ENCODE measurements at places on chromosomes 7 and 10.

GRCh38 chr10:7567911-7568620, 98.7 kb downstream of the ITIH5 start:
- no peak for DNase-seq

- DNase-seq = no peak
These were observed 218.8 kb upstream of the CELF2 start for GRCh38 chr10:10798864-10799192.

DNA sequence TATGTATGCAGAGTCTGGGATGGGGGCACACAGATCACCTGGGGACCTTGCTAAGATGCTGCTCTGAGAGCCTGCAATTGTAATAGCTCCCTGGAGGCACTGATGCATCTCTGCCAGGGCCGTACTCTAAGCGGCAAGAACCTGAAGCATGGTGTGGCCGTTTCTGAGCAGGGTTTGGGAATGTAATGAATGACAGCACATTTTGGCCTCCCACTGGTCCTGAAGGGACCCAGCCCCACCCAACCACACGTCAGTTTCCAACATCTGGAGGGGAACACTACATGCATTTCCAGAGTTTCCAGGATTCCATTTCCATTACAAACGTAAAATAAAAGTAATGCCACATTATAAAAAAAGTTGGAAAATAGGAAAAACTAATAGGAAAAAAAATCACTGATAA, 14.0 kb downstream of the ZCCHC24 start:
- no peak for DNase-seq

DNA sequence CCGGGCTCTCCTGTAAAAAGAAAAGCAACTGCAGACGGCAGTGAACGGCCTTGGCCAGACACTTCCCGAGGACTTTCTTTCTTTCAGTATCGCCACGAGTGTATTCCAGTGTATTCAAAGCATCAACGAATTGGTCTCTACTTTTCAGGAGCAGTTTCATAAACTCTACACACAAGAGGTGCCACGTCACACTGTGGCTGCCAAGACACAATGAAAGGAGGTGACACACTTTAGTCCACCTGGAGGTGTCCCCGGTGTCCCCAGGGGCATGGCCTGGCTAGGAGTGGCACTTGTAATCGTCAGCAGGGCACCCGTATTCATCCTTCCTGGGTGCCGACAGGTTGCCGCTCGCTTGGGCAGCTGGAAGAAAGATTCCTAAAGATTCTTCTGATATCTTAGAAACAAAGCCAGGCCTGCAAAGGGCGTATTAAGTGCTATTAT, 5.0 kb downstream of the TNS3 start:
- DNase-seq = no peak

GRCh38 chr10:1002425-1003006, 14.3 kb downstream of the GTPBP4 start:
- no peak for DNase-seq

GRCh38 chr7:132872034-132872433, 209.9 kb downstream of the CHCHD3 start:
- no peak for DNase-seq

DNA sequence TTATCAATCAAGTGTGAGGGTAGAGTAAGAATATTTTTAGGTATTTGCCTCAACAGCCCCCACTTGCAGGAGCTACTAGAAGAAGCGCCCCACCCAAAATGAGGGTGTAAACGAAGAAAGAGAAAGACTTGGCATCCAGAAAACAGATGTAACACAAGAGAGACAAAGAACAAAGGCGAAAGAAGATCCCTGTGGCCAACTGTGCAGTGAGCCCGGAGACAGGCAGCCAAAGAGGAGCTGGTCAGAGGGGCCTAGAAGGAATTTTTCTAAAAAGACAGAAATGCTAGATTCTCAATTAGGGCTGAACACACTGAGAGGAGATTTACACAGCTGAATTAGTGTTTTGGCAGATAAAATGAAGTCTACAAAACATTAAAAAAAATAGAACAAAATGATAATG, 29.6 kb upstream of the EIF5AL1 start:
- no peak for DNase-seq

DNA sequence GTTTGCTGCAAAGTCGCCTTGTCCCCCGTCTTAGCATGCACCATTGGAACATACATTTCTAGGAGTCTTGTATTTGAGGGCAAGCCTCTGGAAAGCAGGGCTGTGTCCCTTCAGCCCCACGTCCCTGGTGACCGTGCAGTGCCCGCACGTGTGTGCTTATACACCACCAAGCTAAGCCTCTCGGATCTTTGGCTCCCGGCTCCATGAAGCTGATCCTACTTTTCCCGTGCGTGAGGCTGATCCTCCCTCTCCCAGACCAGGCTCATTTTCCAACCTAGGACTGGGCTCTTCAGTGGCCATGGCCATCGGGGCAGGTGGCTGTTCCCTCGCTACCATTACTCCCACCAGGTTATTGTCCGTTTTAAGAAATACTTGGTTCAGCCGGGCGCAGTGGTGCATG, 14.3 kb downstream of the MDH2 start:
- DNase-seq = no peak

- no peak for DNase-seq
These were observed 57.0 kb upstream of the OPN4 start for GRCh38 chr10:86597306-86597705.

DNA sequence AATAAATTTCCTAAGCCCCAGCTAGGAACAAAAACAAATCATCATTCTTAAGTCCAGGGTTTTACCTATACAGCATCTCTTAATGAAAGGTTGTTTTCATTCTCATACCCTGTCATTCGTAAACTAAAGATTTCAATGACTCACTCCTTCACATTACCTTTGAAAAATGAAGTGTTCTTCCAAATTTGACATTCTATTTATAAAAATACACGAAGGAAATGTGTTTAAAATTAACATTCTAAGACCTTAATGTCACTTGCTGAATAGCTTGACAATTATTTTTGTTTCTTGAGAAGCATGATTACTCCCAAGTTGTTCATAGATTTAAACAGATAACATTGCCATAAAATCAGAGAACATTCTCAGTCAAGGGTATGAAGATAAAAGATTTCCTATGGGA, 1188.3 kb upstream of the SORCS1 start:
- no peak for DNase-seq

DNA sequence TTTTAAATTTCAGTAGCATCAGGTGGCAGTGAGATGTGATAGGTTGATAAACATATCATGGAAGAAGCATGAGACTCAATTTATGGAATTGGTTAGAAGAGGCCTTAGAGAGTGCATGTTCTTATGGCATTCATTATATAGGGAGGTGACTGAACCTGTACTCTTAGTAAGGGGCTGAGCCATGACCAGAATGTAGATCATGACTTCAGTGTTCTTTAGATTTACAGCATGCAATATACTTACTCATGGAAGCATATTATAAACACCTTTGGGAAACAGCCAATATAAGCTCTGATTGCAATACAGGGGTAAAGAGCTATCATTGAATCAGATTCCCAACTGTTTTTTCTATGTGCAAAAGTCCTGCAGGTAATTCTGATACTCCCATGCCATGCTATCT, 50.2 kb downstream of the NT5C3A start:
- no peak for DNase-seq

GRCh38 chr10:44467090-44467489, 82.2 kb upstream of the CXCL12 start:
- DNase-seq = no peak

DNA sequence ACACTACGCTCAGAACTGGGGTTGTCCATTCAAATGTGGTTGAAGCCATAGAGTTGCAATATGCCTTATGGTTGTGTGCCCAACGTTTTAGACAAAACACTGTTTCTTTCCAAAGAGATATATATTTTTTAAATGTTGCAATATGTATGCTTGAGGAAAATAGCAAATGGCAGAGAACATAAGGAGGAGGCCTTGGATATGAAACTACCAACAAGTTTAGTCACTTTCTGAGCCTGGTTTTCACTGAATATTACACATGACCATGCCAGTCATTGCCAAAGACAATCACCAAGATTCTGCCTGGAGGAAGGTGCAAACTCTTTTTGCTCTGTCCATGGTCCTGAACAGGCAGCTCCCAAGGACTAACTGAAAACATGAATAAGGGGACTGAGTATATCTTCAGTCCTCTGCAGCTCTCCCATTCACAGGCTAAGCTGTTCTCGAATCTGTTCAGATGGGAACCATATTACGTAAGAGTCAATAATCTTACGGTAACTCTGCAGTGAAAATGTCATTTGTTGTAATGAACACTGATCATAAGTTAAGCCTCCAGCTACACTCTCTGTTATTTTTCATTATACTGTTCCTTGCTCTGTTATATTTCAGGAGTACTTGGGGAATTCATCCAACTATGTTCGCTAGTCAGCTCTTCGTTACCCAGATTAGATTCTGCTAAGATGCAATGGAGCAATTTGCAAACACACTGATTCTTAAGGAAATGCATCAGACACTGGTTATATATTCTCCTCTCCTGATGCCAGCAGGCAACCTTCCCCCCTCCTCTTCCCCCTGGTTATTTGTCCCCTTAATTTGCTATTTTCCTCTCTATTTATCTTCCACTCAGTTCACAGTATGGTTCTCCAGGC, 90.7 kb upstream of the C1QL3 start:
- DNase-seq = no peak

DNA sequence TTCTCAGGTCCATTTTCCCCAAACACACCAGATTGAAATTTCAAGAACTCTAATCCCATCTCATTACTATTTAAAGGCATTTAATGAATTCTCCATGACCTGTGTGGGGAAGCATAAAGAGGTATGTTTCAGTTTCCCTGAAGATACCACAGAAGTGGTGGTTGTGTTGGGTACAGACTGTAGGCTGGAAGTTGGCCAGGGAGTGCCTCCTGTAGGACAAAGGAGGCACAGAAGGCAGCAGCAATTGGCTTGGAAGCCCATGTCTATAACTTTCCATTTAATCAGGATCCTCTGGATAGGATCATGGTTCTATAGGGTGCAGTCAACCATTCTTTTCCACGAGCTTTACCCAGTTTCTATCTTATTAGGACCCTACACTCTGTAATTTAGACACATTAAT, 8.6 kb upstream of the BET1 start:
- DNase-seq = no peak

DNA sequence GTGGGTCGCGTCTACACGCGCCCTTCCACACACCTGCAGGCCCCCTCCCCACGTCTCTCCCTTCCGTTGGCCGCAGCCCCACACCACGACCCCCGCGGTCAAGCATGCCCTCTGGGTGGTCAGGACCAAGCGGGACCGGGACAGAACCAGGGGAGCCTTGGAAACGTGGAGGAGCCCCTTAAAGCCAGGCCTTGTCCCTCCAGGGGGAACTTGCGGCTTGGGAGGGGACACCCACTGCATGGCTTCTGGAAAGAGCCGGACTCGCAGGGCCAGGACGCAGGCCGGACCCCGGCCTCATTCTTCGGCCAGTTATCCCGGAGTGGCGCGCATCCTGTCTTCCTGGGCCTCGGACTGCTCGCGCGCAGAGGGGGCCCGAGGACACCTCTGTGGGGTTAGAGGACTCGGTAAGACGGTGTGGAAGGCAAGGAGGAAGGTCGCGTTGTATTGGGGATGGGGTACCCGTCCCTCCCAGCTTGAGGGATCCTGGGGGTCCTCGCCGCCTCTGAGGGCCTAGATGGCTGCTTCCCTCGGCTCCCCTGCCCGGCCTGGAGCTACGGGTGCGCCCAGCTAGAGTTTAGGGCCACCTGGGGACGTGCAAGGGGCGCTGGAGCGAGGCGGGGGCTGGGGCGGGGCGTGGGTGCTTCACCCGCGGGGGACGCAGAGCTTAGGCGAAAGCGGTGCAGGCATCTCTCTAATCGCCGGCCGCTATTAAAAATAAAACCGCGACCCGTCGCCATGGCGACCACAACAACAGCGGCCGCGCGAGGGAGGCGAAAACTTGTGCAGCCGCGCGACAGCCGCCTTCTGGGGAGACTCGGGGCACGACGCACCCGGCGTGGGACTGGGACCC, 1.8 kb upstream of the PDGFA start:
- no peak for DNase-seq

GRCh38 chr10:23015021-23015707, 80.2 kb upstream of the MSRB2 start:
- no peak for DNase-seq

DNA sequence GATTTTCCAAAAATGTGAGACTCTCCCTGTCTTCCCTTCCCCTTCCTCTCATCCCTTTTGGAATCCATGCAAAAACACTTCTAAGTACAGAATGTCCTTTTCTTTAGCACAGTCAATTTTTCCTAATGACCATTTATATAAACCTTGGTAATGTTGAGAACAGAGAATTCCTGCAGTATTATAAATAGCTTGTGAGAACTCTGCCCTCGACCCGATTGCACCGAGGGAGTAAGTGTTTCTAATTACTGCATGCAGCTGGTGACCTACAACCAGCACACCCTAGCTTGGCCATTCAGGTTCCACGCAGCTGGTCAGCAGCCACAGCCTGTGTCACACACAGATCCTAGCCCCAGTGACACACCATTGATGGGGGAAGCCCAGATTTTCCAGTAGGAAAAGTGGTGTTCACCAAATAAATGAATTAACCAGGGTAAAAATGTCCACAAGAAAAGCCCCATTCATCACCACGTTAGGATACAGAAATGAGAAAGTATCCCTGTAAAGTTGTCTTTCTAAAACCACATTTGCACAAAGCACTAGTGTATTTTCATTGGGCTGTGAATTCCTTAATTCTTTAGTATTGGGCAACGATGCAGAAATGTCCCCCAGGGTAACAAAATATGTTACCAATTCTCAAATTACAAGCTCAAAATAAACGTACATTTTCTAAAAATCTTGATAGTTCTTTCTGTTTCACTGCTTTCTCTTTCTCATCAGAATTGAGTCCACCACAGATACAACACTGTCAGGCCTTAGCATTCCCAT, 499.0 kb upstream of the KLF6 start:
- no peak for DNase-seq

- no peak for DNase-seq
These were observed 2.5 kb downstream of the PTER start for GRCh38 chr10:16439295-16439694.

DNA sequence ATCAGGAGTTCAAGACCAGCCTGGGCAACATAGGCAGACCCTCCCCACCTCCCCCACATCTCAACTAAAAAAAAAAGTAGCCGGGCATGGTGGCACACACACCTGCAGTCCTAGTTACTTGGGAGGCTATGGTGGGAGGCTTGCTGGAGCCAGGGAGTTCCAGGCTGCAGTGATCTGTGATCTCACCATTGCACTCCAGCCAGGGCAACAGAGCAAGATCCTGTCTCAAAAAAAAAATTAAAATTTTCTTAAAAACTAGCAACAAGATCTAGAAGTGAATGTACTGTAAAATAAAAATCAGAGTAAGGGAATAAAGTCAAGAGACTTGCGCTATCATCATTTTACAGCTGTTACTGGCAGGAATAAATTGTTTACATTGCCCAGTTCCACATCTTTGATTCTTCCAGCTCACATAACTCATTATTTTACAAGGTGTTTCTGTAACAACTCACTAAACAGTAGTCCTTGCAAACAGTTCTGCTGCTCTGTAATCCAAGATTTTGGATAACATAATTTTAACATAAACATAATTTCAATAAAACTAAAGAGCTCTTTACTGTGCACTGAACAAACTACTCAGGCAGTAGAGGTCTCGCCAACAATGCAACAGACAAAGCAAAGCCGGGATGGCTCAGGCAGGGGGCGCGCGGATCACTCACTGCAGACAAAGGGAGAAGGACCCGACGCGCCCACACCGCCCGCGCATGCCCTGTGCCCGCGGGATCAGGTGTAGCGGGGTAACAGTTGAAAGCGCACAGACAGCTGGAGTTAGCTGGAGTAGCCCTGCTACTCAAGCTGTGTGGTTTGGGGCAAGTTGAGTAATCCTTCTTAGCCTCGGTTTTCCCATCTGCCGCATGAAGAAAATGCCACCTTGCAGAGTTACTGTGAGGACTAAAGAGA, 73.3 kb upstream of the NFE2L3 start:
- peak; percentile 85 for DNase-seq

- no peak for DNase-seq
These were observed 56.5 kb downstream of the LYZL1 start for GRCh38 chr10:29345144-29345909.

Data from activated CD8-positive, alpha-beta memory T cell treated with anti-CD3 and anti-CD28 coated beads, Interleukin-2, amount 50 U/mL, for 4 hours (primary cell).